ENCODE measurements at places on chromosomes 6 and 20. TPM values are rescaled to one million over a fixed set of nuclear protein-coding genes. Genes with fewer than 3 reads are reported as not detected.

GPLD1 gene
- total RNA-seq, result 0.32 TPM

SNAI1 gene
- total RNA-seq, result 0.30 TPM

C6orf132 gene
- 2.5 TPM for total RNA-seq

OPRL1 gene
- 3.0 TPM for total RNA-seq

PCSK2 gene
- total RNA-seq, result not detected

TP53TG5 gene
- not detected for total RNA-seq

ZSCAN16 gene
- total RNA-seq, result 1.4 TPM

ZNF334 gene
- 2.7 TPM for total RNA-seq

NT5E gene
- 1,188 TPM for total RNA-seq

NRSN1 gene
- not detected for total RNA-seq

Data from smooth muscle cell of the umbilical artery (primary cell).